ENCODE measurements at places on chromosomes 11 and 22. TPM values are rescaled to one million over a fixed set of nuclear protein-coding genes. Genes with fewer than 3 reads are reported as not detected.

ACRV1 gene
- not detected for total RNA-seq

OR6T1 gene
- total RNA-seq: not detected

CARD18 gene
- not detected for total RNA-seq

C1QTNF6 gene
- 7.7 TPM for total RNA-seq

ZNF215 gene
- 6.1 TPM for total RNA-seq

Measured in smooth muscle cell of the umbilical artery (primary cell).